ENCODE measurements at places on chromosomes 4 and X. TPM values are rescaled to one million over a fixed set of nuclear protein-coding genes. Genes with fewer than 3 reads are reported as not detected.

The STS gene
- 0.39 TPM for total RNA-seq

The ETDA gene
- total RNA-seq: not detected

The PLP1 gene
- total RNA-seq: not detected

The IBSP gene
- not detected for total RNA-seq

The RHOH gene
- 81.2 TPM for total RNA-seq

The ZNF711 gene
- total RNA-seq: 0.14 TPM

Measured in activated naive CD4-positive, alpha-beta T cell treated with anti-CD3 and anti-CD28 coated beads, Interleukin-2, amount 50 U/mL, for 72 hours (primary cell).